LHCN-M2 (cell line): ENCODE measurements at places on chromosomes 4 and X. TPM values are rescaled to one million over a fixed set of nuclear protein-coding genes. Genes with fewer than 3 reads are reported as not detected.

GRCh38 chrX:8043121-8043520 lies 115.9 kb upstream of the PNPLA4 start:
- DNase-seq, result no peak

- DNase-seq, result peak; percentile 39
Observed at GRCh38 chr4:107035819-107036583, at the start of gene DKK2. TSS of gene DKK2 (minus strand) at chr4:107036313. CDS start at chr4:107035591, 722 bp downstream.

GRCh38 chr4:109816082-109816442 lies 500 bp downstream of the GAR1 start:
- no peak for DNase-seq

GRCh38 chr4:61427099-61427817 lies 227.1 kb downstream of the ADGRL3 start:
- DNase-seq, result no peak

DNA sequence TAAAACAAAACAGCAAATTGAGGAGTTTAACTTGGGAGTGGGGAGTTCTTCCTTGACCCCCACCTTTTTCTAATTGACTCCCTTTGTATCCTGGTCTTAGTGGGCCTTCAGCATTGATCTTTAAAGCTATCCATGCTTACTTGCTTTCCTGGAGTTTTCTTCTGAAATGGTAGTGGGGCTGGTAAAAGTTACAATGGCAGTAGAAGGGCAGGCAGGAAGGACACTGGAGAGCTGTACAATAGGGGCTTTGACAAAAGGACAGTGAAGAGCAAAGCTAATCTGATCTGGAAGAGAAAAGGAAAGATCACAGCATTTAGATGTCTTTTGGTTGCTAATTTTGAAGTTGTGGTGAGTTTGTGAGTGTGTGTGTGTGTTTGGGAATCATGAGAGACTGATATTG lies 111.5 kb downstream of the MID1 start:
- no peak for DNase-seq

GRCh38 chr4:12703036-12703435 lies 781.1 kb downstream of the RAB28 start:
- DNase-seq, result no peak

- no peak for DNase-seq
Observed at GRCh38 chrX:334331-334891, 15.8 kb upstream of the GTPBP6 start.

DNA sequence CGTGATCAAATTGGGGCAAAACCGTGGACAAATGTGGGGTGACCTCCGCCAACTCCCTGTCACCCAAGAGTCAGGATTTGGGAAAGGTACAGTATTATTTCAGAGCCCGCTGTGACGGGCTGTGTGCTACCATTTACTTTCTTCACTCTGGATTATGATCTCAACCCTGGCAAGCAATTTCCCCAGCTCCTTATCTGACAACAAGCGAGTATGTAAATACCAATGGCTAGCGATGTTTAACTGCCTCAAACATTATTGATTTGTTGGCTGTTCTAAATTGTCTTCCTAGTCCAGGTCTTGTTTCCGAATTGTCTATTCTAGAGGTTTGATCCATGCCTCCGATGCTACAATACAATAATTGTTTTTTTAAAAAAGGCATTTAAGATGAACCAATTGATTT lies 17.7 kb upstream of the PITX2 start:
- DNase-seq, result no peak

GRCh38 chr4:107913283-107913899 lies 18.0 kb upstream of the CYP2U1 start:
- DNase-seq, result peak; percentile 71

DNA sequence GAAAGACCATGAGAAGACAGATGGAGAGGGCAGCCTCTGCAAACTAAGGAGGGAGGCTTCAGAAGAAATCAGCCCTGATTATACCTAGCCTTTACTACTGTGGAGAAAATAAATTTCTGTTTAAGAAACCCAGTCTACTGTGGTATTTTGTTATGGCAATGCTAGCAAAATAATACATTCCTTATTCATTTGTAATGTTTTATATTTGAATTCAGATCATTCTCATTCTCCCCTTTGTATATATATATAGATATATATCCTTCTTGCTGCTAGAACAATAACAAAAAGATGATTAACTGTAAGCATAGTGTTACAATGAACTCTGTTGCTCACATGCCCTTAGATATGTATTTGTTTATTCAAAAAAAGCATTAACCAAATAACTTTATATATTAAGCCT lies 22.5 kb downstream of the DMD start:
- no peak for DNase-seq

The IL13RA1 gene
- total RNA-seq, result 33.4 and 34.2 TPM in 2 replicates

The PALLD gene
- 143 and 176 TPM in 2 replicates for total RNA-seq

The LAP3 gene
- 78.1 and 90.6 TPM in 2 replicates for total RNA-seq

The PHOX2B gene
- not detected in 2 replicates for total RNA-seq
